Stimulated activated CD4-positive, alpha-beta T cell treated with anti-CD3 and anti-CD28 coated beads, Interleukin-4, amount 100 ng/mL, for 48 hours (primary cell): ENCODE measurements at places on chromosomes 6 and 20.

DNA sequence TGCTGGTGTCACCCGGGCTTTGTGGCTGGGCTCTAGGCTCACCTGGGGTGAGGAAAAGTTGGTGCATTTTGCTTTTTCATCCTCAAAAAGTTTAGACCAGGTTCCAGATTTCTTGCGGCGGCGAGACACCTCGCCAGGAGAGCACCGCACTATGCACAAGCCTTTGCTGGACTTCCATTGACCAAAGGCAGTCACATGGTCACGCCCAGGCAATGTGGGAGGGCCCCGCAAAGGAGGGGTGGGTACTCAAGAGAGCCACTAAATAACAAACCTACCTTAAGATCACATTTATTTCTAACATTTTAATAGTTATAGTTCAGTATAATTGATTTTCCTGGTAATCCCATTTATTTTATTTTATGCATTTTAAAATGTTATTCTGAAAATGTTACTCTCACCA, 3.0 kb upstream of the KIF16B start:
- DNase-seq, result no peak

DNA sequence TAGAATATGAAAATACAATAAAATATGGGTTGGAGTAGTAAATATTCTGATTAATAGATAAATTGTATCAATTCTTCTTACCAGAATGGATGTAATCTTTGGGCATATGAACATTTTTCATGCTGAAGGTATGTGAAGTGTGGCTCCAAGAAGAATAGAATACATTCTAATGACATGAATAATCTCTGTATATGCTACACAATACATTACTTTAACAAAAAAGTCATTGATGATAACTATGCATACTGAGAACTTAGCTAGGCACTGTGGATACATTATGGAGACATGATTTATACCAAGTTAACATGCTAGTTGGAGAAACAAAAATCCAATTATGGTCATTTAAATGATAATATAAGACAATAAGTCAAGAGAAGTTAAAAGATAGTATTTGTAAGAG, 62.7 kb upstream of the HDAC2 start:
- no peak for DNase-seq

DNA sequence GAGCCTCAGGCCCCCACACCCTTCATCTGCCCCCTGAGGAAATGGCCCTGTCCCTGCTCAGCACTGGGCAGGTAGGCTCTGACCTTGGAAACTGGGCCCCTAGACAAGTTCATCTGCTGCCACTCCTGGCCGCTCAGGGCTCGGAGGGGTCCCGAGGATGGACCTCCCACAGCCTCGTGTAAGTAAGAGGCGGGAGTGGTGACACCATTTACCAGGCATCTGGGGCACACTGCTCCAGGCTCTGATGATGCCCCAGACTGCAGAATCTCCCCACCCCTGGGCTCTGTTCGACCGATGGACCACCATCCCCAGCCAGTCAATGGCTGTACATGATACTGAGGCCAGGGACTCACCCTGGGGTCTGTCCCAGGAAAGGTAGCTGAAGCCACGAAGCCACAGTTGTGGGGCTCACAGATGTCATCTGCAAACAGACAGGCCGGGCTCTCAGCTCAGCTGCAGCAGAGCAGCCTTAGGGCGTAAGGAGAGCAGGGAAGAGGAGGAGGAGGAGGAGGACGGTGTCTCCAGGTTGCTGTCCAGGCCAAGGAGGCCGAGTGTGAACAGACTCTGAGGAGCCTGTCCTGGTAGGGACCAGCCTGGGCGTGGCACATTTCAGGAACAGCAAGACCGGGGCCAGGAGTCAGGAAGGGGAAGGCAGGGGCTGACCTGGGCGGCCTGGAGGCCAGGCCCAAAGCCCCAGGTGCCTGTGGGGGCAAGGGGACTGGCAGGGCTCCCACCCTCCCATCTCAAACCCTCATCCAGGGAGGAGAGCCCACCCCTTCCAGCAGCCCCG, 300.4 kb downstream of the TAF4 start:
- DNase-seq, result no peak

DNA sequence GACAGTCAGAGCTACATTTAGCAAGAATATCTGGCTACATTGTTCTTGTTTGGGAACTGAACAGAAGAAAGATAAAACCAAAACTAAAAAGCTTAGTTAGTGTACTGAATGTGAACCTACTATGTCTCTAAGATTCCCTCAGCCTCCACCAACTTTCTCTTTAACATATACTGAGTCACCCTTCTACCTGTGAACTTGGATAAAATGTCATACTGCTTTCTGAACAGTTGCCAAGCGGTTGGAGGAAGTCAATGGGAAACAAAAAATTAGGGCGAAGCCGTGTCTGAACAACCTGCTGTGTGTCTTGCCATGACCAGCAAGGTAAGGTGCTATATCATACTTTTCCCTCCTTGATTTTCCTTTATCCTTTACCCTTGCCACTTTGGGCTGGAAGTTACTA, 243.5 kb downstream of the BTBD9 start:
- DNase-seq, result no peak

- DNase-seq, result no peak
These were observed 495 bp downstream of the FAM83B start for GRCh38 chr6:54846857-54847674.

GRCh38 chr6:100271625-100272024, 193.1 kb downstream of the SIM1 start:
- no peak for DNase-seq

GRCh38 chr6:4651831-4652467, 124.3 kb upstream of the CDYL start:
- DNase-seq, result no peak

DNA sequence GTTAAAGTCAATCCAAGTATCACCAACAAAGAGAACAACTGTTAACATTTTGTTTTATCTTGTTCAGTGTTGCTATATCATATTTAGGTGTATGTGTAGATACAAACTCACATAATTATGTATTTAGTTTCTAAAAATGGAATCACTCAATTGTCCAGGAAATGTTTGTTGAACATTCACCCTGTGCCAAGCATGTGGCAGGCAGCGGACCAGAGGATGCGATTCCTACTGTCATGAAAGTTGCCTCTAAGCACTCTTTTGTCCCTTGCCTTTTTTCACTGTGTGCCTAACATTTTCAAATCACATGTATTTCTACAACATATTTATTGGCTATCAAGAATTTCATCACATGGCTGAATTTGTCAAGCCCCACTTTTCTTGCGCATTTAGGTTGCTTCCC, 16.9 kb upstream of the TGM2 start:
- no peak for DNase-seq

DNA sequence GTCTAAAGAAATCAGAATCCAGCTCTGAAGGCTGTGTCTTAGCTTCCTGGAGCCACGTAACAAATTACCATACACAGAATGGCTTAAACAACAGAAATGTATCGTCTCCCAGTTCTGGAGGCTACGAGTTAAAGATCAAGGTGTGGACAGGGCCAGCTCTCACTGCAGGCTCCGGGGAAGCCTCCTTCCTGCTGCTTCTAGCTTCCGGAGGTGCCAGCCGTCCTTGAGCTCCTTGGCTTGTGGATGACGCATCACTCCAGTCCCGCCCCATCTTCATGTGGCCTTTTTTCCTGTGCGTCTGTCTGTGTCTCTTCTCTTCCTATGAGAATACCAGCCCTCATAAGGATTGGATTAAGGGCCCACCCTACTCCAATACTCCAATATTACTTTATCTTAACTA, 319.1 kb upstream of the QKI start:
- no peak for DNase-seq
